ENCODE measurements at places on chromosomes 16 and 17. TPM values are rescaled to one million over a fixed set of nuclear protein-coding genes. Genes with fewer than 3 reads are reported as not detected.
A peak's percentile ranks its signal among the peaks of the same experiment; 100 is the strongest.

FBXL16 gene
- total RNA-seq = 21.8 TPM

FADS6 gene
- not detected for total RNA-seq

SLC9A5 gene
- 3.5 TPM for total RNA-seq

DNA sequence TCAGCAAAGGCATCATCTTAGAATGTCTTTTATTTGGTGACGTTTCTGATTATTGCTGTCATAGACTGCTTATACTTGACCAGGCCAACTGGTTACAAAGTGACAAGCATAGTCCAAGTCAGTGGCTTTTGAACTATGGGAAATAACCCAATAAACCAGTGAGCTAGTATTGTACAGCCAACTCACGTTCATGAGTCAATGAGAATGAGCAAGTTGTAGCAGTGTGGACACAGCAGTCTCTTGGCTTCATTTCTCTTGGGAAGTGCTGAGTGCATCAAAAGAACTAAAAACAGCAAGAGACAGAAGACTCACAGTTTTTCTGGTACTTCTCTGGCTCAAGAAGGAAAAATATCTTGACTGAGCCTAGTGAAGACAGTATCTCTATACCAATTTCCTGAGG lies 36.9 kb upstream of the CRISPLD2 start:
- H3K27ac ChIP-seq = no peak overlapping the region
- DNase-seq = no peak
- H3K36me3 ChIP-seq = peaks cover 10% of the 10 kb centered on the region

GRCh38 chr16:85861095-85861825 lies 37.7 kb upstream of the IRF8 start:
- H3K4me1 ChIP-seq = peaks cover 11% of the 10 kb centered on the region
- no peak for DNase-seq
- H3K4me3 ChIP-seq = no peak overlapping the region
- peaks cover 11% of the 10 kb centered on the region for H3K27me3 ChIP-seq

DNA sequence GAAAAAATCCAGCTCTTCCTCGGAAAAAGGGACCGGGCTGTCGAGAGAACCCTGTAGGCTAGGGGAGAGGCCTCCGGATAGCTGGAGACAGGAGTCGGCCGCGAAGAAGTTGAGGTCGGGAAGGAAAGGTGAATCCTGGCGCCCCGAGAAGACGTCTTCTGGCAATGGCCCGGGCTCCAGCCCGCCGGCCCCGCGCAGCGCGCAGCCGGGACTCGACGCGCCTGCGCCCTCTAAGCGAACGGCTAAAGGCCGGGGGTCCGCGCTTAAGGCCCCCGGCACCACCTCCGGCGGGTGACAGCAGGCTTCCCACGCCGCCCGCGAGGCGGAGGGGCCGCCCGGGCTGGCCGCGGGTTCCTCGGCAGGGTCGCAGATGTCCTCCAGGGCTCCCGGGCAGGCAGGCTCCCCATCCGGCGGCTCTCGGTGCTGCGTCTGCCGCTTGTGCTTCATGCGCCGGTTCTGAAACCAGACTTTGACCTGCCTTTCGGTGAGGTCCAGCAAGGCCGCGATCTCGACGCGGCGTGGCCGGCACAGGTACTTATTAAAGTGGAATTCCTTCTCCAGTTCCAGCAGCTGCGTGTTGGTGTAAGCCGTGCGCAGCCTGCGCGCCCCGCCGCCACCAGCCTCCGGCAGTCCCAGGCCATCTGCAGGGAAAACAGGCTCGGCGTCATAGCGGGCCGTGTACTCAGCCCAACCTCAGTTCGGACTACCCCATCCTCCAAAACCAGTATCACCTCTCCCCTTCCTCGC lies 1.6 kb downstream of the HOXB2 start:
- H3K27ac ChIP-seq = peak overlapping the region; percentile 97
- peak overlapping the region; percentile 96 for H3K4me3 ChIP-seq
- H3K36me3 ChIP-seq = peaks cover 8% of the 10 kb centered on the region
- DNase-seq = peak; percentile 80
- H3K27me3 ChIP-seq = peaks cover 18% of the 10 kb centered on the region
- peaks cover 46% of the 10 kb centered on the region for H3K4me1 ChIP-seq

DNA sequence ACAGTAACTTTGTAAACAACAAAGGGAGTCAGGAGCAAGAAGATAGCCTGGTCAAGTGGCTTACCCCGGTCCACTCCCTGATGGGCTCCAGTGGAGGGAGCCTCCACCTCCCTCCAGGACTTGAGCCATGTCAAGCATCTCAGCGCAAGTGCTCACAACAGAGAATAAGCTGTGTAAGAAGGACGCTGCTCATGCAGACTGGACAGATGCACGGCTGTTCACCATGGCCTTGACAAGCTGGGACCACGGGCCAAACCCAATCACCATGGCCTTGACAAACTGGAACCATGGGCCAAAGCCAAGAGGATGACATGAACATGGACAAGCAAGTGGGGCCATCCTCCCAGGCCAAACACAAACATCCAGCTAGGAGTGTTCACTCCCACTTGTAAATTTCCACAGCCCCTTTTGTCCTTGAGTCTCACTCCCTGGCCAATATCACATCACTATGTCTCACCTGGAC lies 3.4 kb upstream of the PITPNM3 start:
- H3K27ac ChIP-seq = no peak overlapping the region
- H3K4me1 ChIP-seq = peaks cover 1% of the 10 kb centered on the region
- no peaks in the 10 kb centered on the region for H3K36me3 ChIP-seq
- no peak overlapping the region for H3K4me3 ChIP-seq
- peaks cover 39% of the 10 kb centered on the region for H3K27me3 ChIP-seq

DNA sequence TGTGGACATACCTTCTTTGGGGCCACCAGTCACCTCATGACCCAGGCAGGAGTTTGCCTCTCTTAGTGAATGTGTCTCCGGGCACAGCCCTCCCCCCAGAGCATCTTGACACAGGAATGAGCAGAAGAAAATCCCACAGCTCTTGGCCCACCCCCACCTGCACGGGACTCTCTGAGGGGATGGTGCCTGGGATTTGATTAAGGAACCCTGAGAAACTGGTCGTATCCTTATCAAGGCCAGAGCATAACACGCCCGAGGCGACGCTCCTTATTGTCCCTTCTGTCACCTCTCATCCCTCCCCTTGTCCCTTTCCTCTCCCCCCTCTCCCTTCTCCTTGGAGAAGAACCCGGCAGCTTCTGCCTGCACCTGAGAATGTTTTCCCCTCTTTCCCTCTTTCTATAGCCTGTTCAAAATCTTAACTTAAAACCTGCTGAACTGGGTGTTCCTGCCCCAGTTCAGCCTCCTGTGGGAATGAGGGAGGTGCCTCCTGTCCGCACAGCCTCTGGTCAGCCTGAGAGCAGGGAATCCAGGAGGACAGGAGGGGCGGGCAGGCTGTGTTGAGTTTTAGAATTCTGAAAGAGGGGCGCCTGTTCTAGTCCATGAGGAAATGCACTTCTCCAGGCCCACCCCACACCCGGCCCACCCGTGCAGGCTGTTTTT lies 140.7 kb upstream of the PLCG2 start:
- H3K4me3 ChIP-seq = no peak overlapping the region
- no peak for DNase-seq
- H3K4me1 ChIP-seq = peaks cover 26% of the 10 kb centered on the region
- peaks cover 12% of the 10 kb centered on the region for H3K36me3 ChIP-seq
- peak overlapping the region; percentile 40 for H3K27ac ChIP-seq

DNA sequence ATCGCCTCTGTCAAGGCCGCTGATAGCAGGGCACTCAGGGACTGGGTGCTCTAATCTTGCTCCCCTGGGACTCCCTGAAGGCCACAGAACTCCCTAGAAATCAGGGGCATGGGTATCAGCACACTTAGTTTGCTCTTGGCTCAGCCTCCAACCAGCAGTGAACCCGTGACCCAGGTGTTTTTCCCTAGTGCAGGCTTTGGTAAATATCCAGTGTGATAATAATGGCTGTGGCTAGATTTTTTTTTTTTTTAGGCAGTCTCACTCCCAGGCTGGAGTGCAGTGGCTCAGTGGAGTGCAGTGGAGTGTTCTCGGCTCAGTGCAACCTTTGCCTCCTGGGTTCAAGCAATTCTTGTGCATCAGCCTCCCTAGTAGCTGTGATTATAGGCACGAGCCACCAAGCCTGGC lies 10.3 kb downstream of the NUPR1 start:
- H3K27me3 ChIP-seq = peaks cover 10% of the 10 kb centered on the region
- DNase-seq = no peak
- no peak overlapping the region for H3K4me3 ChIP-seq
- H3K27ac ChIP-seq = no peak overlapping the region
- peaks cover 3% of the 10 kb centered on the region for H3K4me1 ChIP-seq
- no peaks in the 10 kb centered on the region for H3K36me3 ChIP-seq

Measured in activated naive CD8-positive, alpha-beta T cell treated with anti-CD3 and anti-CD28 coated beads, Interleukin-2, amount 10 ng/mL, durations not matched to agents 7 days and 5 days (primary cell).